ENCODE measurements at places on chromosomes 12 and 14.

- no peak for DNase-seq
Observed at GRCh38 chr14:49051328-49052060, 534.7 kb downstream of the RPS29 start.

- no peak for DNase-seq
Observed at GRCh38 chr12:3747543-3747942, 5.4 kb downstream of the CRACR2A start.

- DNase-seq: no peak
Observed at GRCh38 chr12:10901427-10901826, 7.9 kb downstream of the TAS2R13 start.

- DNase-seq: peak; percentile 45
Observed at GRCh38 chr12:67630373-67631088, 18.0 kb upstream of the DYRK2 start.

Measured in suppressor macrophage treated with lipopolysaccharide for 4 hours (primary cell).